ENCODE measurements at places on chromosomes 2 and 18.

- DNase-seq, result no peak
These were observed 54.2 kb downstream of the MGAT4A start for GRCh38 chr2:98676742-98677141.

DNA sequence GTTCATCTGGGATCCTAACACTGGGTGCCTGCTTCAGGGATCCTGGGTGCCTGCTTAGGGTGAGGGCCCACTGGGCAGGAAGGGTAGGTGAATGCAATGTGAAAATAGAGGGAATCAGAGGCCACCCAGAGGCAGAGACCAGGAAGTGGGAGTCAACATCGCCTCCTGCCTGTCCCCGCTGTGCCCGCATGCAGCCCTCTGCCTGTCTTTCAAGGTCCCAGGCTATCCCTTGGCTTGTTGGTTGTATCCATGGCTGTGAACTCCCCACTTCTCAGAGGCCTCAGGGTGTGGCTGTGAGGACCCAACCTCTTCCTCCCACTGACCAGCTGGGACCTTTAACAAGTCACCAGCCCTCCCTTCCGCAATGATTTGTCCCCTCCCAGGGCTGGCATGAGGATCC is 26.5 kb downstream of the PSD4 start:
- DNase-seq, result no peak

- DNase-seq, result no peak
These were observed 108.2 kb upstream of the CXCR4 start for GRCh38 chr2:136225950-136226835.

DNA sequence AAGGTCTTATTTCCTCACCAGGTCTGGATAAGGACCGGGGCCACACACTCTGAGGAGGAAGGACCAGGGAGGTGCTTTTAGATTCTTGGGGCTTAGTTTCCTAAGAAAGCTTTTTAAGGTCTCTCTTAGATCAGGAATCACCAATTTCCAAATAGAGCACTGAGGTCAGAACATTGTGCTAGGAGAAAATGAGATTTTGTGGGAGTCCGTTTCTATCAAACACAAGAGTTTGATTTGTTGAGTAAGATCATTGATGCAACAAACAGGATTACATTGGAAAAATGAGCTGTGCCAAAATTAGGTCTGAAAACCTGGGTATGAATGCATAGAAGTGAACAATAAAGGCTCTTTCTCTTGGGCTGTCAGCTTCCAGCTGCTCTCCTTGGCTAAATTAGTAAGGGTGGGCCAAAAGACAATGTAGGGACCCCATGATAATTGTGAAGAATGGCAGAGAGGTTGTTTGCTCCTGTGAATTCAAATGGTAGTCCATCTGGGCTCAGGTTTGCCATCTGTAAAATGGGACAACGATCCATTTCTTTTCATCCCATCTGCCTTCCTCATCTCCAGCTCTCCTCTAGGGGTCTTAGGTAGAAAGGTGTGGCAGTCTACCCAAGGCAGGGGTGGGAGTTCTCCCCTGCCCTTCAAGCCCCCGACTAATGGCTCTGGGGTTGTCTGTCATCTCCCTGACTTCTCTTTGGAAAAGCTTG is 20.0 kb downstream of the IGFBP2 start:
- no peak for DNase-seq

All from T1000 (cell line).